Left renal pelvis (tissue), 4 donors: ENCODE measurements at places on chromosomes 12 and 14. TPM values are rescaled to one million over a fixed set of nuclear protein-coding genes. Genes with fewer than 3 reads are reported as not detected.

The PPP1R1A gene
- polyA plus RNA-seq: 54.6 TPM

The GLS2 gene
- polyA plus RNA-seq: 1.6 TPM

The OAS2 gene
- polyA plus RNA-seq: 6.7 TPM

The SERPINA5 gene
- polyA plus RNA-seq: 9.1 TPM

The CARMIL3 gene
- 2.0 TPM for polyA plus RNA-seq

The TAS2R8 gene
- not detected for polyA plus RNA-seq

The FOXM1 gene
- 29.1 TPM for polyA plus RNA-seq

The MMP19 gene
- polyA plus RNA-seq: 0.99 TPM

The TOMM20L gene
- 1.3 TPM for polyA plus RNA-seq

The PRIMA1 gene
- polyA plus RNA-seq: 1.7 TPM

The HOXC9 gene
- polyA plus RNA-seq: 29.2 TPM

The TCL1A gene
- polyA plus RNA-seq: 0.72 TPM

The DENND5B gene
- polyA plus RNA-seq: 30.6 TPM

The POU6F1 gene
- 8.3 TPM for polyA plus RNA-seq

The MMP14 gene
- polyA plus RNA-seq: 159 TPM

The PDE6H gene
- not detected for polyA plus RNA-seq

The LTA4H gene
- 144 TPM for polyA plus RNA-seq

The CFL2 gene
- polyA plus RNA-seq: 81.3 TPM

The TMPRSS12 gene
- 0.08 TPM for polyA plus RNA-seq

The DTX1 gene
- polyA plus RNA-seq: 11.9 TPM

The TDRD9 gene
- 1.0 TPM for polyA plus RNA-seq

The RNASE4 gene
- polyA plus RNA-seq: 4.2 TPM

The GSKIP gene
- 30.9 TPM for polyA plus RNA-seq

The KRT7 gene
- polyA plus RNA-seq: 2.4 TPM

The MIPOL1 gene
- 12.1 TPM for polyA plus RNA-seq

The KLRC3 gene
- polyA plus RNA-seq: not detected

The RNU6-7 gene
- not detected for polyA plus RNA-seq

The ACACB gene
- 14.5 TPM for polyA plus RNA-seq

The SUOX gene
- polyA plus RNA-seq: 34.7 TPM

The PTPRR gene
- polyA plus RNA-seq: 0.52 TPM

The COCH gene
- polyA plus RNA-seq: 4.0 TPM

The CLEC2B gene
- polyA plus RNA-seq: 3.2 TPM

The CEBPE gene
- 0.50 TPM for polyA plus RNA-seq

The SLC25A21 gene
- 2.2 TPM for polyA plus RNA-seq

The AQP2 gene
- polyA plus RNA-seq: 127 TPM

The FZD10 gene
- polyA plus RNA-seq: 3.1 TPM

The SCFD1 gene
- polyA plus RNA-seq: 107 TPM

The TARBP2 gene
- 37.4 TPM for polyA plus RNA-seq

The AMN1 gene
- 17.8 TPM for polyA plus RNA-seq

The ENDOU gene
- 0.29 TPM for polyA plus RNA-seq

The ARID4A gene
- polyA plus RNA-seq: 31.4 TPM
